Hair follicular keratinocyte (primary cell): ENCODE measurements at places on chromosomes 2 and 18. TPM values are rescaled to one million over a fixed set of nuclear protein-coding genes. Genes with fewer than 3 reads are reported as not detected.

Gene WDR12
- total RNA-seq: 34.1 and 45.7 TPM in 2 replicates

Gene CXCR2
- total RNA-seq: not detected in 2 replicates

Gene EFEMP1
- total RNA-seq: 215 and 218 TPM in 2 replicates

Gene GATA6
- 0.08 and 1.0 TPM in 2 replicates for total RNA-seq

Gene ZNF804A
- total RNA-seq: 0.11 TPM in 1 of 2 replicates, not detected in the other

Gene CMPK2
- 0.19 and 0.39 TPM in 2 replicates for total RNA-seq

Gene ITPRIPL1
- total RNA-seq: 0.55 and 1.0 TPM in 2 replicates

Gene RAMP1
- total RNA-seq: 7.5 and 8.2 TPM in 2 replicates

Gene FOXD4L1
- total RNA-seq: not detected in 2 replicates

Gene LRP1B
- under 0.01 TPM in 1 of 2 replicates, not detected in the other for total RNA-seq

Gene MYO5B
- 2.5 and 7.7 TPM in 2 replicates for total RNA-seq

Gene CGREF1
- 1.1 and 2.7 TPM in 2 replicates for total RNA-seq

Gene UGT1A5
- not detected in 2 replicates for total RNA-seq

Gene FAM161A
- total RNA-seq: 0.70 and 1.6 TPM in 2 replicates

Gene INPP5D
- total RNA-seq: 21.6 and 27.3 TPM in 2 replicates

Gene ERFE
- total RNA-seq: 1.1 and 2.9 TPM in 2 replicates

Gene POMC
- 0.19 TPM in 1 of 2 replicates, not detected in the other for total RNA-seq

Gene ANKRD29
- 4.1 and 8.5 TPM in 2 replicates for total RNA-seq

Gene RTP5
- not detected in 2 replicates for total RNA-seq
